ENCODE measurements at places on chromosomes 13 and 19. TPM values are rescaled to one million over a fixed set of nuclear protein-coding genes. Genes with fewer than 3 reads are reported as not detected.

- H3K27me3 ChIP-seq: no peaks in the 10 kb centered on the region
- H3K4me3 ChIP-seq: peak within 1 kb of the TSS; percentile 94
- H3K36me3 ChIP-seq: peaks cover 18% of the 10 kb centered on the region
- DNase-seq: peak; percentile 78
- H3K27ac ChIP-seq: peak within 1 kb of the TSS; percentile 94
Measured at GRCh38 chr19:15332311-15332996, at the start of gene BRD4. Gene BRD4 (minus strand): TSS chr19:15332539. CDS start chr19:15273099, 59,440 bp downstream.

DNA sequence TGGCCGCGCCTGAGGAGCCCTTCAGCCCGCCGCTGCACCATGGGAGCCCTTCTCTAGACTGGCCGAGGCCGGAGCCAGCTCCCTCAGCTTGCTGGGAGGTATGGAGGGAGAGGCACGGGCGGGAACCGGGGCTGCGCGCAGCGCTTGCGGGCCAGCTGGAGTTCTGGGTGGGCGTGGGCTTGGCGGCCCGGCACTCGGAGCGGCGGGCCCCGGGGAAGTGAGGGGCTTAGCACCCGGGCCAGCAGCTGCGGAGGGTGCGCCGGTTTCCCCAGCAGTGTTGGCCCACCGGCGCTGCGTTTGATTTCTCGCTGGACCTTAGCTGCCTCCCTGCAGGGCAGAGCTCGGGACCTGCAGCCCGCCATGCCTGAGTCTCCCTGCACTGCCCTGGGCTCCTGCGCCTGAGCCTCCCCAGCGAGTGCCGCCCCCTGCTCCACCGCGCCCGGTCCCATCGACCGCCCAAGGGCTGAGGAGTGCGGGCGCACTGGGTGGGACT is 1890.0 kb upstream of the PCDH20 start:
- H3K27me3 ChIP-seq: no peaks in the 10 kb centered on the region
- DNase-seq: no peak
- H3K27ac ChIP-seq: no peak overlapping the region
- no peak overlapping the region for H3K4me3 ChIP-seq
- no peaks in the 10 kb centered on the region for H3K36me3 ChIP-seq
- no peaks in the 10 kb centered on the region for H3K4me1 ChIP-seq

GRCh38 chr13:107801621-107802020 is 413.7 kb downstream of the LIG4 start:
- DNase-seq: no peak
- H3K4me1 ChIP-seq: no peaks in the 10 kb centered on the region
- no peaks in the 10 kb centered on the region for H3K27me3 ChIP-seq
- no peaks in the 10 kb centered on the region for H3K36me3 ChIP-seq
- no peak overlapping the region for H3K4me3 ChIP-seq

- peak overlapping the region; percentile 94 for H3K4me3 ChIP-seq
- peak overlapping the region; percentile 98 for H3K27ac ChIP-seq
- no peak for DNase-seq
- H3K4me1 ChIP-seq: peaks cover 42% of the 10 kb centered on the region
- H3K27me3 ChIP-seq: no peaks in the 10 kb centered on the region
- H3K36me3 ChIP-seq: peaks cover 15% of the 10 kb centered on the region
Measured at GRCh38 chr19:2945575-2946184, 909 bp upstream of the ZNF77 start.

HIPK4 gene
- total RNA-seq: not detected

DNA sequence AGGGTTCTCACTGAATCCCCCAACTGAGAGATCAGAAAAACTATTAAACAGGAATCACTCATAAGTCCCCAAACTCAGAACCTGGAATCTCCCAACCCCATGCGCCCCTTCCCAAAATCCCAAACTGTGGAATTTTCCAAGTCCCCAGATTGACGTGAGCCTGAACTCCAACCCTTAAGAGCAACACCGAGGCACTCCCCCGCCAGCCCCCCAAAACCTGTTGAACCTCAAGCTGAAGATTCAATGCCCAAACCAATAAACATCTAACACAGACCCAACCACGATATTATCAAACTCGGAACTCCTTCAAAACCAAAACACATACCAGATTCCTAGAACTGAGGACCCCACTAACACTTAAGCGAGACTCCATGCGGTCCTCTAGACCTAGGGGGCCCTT is 599 bp downstream of the IZUMO1 start:
- H3K27ac ChIP-seq: no peak overlapping the region
- H3K4me3 ChIP-seq: no peak overlapping the region
- peaks cover 19% of the 10 kb centered on the region for H3K27me3 ChIP-seq
- H3K36me3 ChIP-seq: no peaks in the 10 kb centered on the region

KBTBD7 gene
- total RNA-seq: 6.5 TPM

ZNF224 gene
- 32.6 TPM for total RNA-seq

LGALS14 gene
- total RNA-seq: not detected

DNA sequence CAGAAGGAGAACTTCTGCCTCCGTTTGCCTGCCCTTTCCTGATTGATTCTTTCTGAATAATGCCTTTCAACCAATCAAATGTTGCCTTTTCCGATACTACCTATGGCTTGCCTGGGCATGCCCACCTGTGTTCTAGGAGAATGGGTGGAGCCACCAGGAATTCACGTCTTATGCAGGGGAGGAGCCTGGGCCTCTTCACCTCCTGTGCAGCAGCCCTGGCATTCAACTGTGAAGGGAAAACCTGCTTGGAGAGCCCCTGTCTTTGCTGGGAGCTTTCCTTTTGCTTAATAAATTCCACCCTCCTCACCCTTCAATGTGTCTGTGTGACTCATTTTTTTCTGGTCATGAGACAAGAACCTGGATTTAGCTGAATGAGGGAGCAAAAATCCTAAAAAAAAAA is 730.7 kb downstream of the UQCRFS1 start:
- no peaks in the 10 kb centered on the region for H3K4me1 ChIP-seq
- no peak overlapping the region for H3K4me3 ChIP-seq
- DNase-seq: no peak
- H3K27ac ChIP-seq: no peak overlapping the region
- no peaks in the 10 kb centered on the region for H3K36me3 ChIP-seq
- no peaks in the 10 kb centered on the region for H3K27me3 ChIP-seq

DNA sequence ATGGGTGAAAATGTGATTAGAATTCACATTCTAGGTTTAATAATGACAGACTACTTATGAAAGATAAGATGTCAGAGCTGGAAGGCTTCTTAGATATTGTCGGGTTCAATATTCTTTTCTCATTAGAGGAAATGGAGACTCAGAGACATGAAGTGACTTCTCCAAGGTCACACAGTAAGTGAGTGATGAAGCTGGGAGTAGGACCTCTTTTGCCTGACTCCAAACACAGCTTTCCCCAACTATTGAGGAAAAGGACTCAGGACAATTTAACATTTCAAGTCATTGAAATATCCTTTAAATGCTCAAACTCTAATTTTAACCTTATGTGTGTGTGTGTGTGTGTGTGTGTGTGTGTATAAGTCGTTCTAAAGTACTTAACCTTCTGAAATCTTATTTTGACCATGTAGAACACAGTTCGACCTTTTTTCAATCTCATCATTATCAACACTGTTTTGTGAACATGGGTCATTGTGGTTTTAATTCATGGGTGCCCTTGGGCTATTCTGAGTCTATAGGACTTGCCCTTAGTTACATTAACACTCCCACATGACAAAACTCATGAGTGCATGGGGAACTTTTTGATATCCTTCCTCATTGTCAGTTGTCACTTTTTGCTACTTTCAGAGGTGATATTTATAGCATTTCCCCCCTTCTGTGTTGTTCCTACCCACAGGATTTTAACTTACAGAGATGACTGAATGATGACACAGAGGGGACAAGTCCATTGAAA is 53.0 kb downstream of the LRCH1 start:
- no peak overlapping the region for H3K27ac ChIP-seq
- H3K4me1 ChIP-seq: peaks cover 48% of the 10 kb centered on the region
- no peaks in the 10 kb centered on the region for H3K27me3 ChIP-seq
- H3K36me3 ChIP-seq: no peaks in the 10 kb centered on the region

KCNC3 gene
- 1.3 TPM for total RNA-seq

- H3K27ac ChIP-seq: no peak overlapping the region
- peaks cover 3% of the 10 kb centered on the region for H3K27me3 ChIP-seq
- no peaks in the 10 kb centered on the region for H3K36me3 ChIP-seq
- H3K4me3 ChIP-seq: no peak overlapping the region
- H3K4me1 ChIP-seq: no peaks in the 10 kb centered on the region
- no peak for DNase-seq
Measured at GRCh38 chr19:9883231-9883758, 48.2 kb downstream of the PIN1 start.

GRCh38 chr13:29577136-29578051 is 18.1 kb downstream of the SLC7A1 start:
- H3K36me3 ChIP-seq: peaks cover 12% of the 10 kb centered on the region
- no peaks in the 10 kb centered on the region for H3K27me3 ChIP-seq
- no peak overlapping the region for H3K27ac ChIP-seq
- peaks cover 6% of the 10 kb centered on the region for H3K4me1 ChIP-seq
- H3K4me3 ChIP-seq: no peak overlapping the region

DNA sequence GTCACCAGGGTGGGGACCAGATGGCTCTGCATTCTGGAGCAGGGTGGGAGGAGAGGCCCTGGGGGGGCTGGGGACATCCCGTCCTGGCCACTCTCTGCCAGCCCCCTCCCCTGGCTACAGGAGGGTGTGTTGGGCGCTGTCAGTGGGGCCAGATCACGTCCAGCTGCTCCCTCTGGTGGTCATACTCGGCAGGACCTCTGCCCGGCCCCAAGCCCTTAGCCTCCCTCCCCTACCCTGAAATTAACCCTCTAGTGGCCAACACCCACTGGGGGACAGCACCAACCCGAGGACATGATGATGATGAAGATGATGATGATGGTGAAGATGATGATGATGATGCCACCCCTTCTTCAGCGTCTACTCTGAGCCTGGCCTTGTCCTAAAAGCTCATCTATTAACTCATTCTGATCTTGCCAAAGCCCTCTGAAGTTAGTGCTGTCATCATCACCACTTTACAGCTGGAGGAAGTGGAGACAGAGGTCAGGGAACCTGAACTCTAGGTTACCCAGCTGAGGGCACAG is 590 bp upstream of the LGI4 start:
- H3K36me3 ChIP-seq: no peaks in the 10 kb centered on the region
- H3K27me3 ChIP-seq: peaks cover 6% of the 10 kb centered on the region
- no peak overlapping the region for H3K4me3 ChIP-seq
- no peak overlapping the region for H3K27ac ChIP-seq
- DNase-seq: peak; percentile 76
- H3K4me1 ChIP-seq: peaks cover 5% of the 10 kb centered on the region

- H3K36me3 ChIP-seq: no peaks in the 10 kb centered on the region
- H3K27me3 ChIP-seq: peaks cover 13% of the 10 kb centered on the region
- DNase-seq: no peak
- H3K27ac ChIP-seq: no peak overlapping the region
- H3K4me3 ChIP-seq: no peak overlapping the region
Measured at GRCh38 chr13:94656766-94657165, 55.1 kb downstream of the GPR180 start.

TNFRSF19 gene
- total RNA-seq: 0.12 TPM

DNA sequence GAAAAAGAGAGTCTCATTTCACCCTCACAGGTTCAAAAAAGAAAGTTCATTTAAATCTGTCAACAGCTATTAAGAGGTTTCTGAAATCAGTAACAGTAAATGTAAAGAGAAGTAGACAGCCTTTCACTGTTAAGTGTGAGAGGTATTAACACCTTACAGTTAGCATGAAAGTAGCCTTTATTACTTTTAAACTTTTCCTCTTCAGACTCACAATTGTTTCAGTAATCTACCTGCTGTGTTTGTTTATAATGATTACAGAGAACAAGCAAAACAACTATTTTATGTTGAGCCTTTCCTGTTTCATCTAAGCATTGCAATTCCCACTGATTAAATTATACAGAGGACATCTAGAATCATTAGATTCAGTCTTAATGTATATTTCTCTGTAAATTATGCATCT is 159.8 kb downstream of the PCDH9 start:
- H3K27me3 ChIP-seq: no peaks in the 10 kb centered on the region
- no peak for DNase-seq

ZNF701 gene
- 20.4 TPM for total RNA-seq

All from activated CD8-positive, alpha-beta memory T cell treated with anti-CD3 and anti-CD28 coated beads, Interleukin-2, amount 10 ng/mL, durations not matched to agents 7 days and 5 days (primary cell).